ENCODE measurements at places on chromosomes 11 and 22.

GRCh38 chr11:57069942-57070341, 81.2 kb downstream of the OR5AK2 start:
- no peak for DNase-seq

- DNase-seq, result no peak
Observed at GRCh38 chr11:87545858-87546257, 508.1 kb downstream of the TMEM135 start.

GRCh38 chr22:45580726-45581381, 78.2 kb downstream of the FBLN1 start:
- DNase-seq, result no peak

DNA sequence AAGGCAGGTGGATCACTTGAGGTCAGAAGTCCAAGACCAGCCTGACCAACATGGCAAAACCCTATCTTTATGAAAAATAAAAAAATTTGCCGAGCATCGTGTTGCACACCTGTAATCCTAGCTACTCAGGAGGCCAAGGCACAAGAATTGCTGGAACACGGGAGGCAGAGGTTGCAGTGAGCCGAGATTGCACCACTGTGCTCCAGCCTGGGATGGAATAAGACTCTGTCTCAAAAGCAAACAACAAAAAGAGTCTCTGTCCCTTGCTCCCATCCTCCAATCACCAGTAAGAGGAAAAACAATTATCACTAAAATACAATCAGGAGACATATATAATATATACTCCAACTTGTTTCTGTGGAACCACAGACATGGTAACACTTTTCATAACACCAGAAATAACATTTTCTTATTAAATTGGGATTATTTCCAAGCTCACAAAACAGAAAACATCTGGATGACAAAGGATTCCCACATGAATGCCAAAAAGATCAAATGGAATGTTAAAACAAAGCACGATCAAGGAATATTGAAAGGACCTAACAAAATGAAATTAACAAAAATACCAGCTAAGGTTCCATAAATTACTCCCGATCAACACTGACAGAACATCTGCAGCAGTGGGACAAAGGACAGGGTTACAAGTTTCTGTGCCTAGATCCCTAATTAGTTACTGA, 15.2 kb downstream of the FCHSD2 start:
- no peak for DNase-seq

- DNase-seq, result no peak
Observed at GRCh38 chr22:28230671-28231070, 311.6 kb upstream of the PITPNB start.

DNA sequence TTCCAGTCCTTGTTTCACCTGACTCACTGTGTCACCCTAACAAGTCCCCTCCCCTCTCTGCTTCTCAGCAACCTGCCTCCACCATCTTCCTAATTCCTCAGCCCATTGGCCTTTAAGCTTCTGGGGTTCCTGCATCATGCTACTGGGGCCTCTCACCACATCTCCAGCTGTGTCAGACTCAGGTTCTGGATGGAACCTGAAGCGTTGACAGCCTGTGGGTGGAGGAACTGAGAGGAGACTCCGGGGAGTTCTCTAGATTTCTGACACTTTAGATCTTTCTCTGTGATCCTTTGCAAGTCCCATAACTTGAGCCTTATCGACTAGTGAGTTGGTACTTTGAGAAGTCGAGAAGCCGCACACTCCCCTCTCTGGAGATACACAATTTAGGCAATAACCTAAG, 11.6 kb upstream of the SLC5A1 start:
- DNase-seq, result no peak

GRCh38 chr22:42595434-42595833, 19.2 kb downstream of the POLDIP3 start:
- DNase-seq, result no peak

GRCh38 chr11:110174645-110175310, 81.6 kb downstream of the ZC3H12C start:
- no peak for DNase-seq

GRCh38 chr22:20810645-20811044, 36.7 kb downstream of the SERPIND1 start:
- no peak for DNase-seq

DNA sequence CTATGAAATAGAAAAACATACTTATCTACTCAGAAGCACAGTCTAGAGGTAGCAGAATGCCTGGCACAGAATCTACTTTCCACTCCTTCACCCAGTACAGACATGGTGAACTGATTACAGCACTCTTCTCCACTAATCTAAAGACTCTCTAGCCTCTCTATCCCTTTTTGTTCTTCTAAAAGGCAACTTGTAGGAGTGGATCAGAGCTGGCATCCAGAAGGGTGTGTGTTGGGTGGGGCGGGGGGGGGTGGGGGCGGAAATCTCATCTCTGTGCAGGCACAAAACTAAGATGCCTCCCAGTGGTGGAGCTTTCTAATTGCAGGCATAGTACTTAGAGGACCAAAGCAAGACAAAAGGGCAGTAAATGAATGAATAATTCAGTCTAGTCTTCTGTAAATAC, 11.5 kb upstream of the EMID1 start:
- DNase-seq, result no peak

DNA sequence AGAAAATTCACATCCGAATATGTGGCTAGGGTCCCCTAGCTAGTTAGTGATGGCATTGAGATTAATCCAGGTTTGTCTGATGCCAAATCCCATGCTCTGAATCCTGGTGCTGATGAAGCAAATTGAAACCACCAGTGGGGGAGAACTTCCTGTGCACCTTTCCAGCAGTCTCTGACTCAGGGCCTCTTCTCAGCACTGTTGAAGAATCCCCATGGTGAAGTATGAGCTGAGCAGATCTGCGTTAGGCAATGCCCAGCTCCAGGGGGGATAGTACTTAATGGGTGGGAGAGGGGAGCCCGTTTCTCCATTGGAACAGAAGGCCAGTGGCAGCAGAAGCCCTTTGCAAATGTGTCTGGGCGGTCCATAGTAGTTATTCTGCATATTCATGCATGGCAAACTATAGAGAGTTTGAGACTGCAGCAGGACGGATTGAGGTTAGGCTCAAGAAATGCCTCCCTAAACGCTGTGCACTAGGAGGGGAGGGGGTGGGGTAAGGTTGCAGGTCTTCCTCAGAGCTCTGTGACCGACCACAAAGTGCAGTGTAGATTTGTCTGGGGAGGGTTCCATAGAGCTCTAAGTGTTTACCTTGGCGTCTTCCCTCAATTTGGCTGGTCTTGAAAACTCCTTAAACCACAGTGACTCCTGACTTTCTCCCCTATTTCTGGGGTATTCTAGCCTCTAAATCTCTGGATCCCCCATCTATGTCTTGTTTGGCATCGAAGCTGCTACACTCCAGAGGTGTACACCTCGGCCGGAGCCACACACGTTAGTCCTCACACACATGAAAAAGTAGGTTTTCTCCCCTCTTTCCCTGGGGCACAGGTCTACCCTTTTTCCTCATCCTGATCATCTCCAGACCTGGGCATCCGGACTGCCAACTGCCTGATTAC, 4.8 kb downstream of the POU2F3 start:
- DNase-seq, result no peak

GRCh38 chr11:93606721-93607120, 54.8 kb upstream of the CEP295 start:
- no peak for DNase-seq

DNA sequence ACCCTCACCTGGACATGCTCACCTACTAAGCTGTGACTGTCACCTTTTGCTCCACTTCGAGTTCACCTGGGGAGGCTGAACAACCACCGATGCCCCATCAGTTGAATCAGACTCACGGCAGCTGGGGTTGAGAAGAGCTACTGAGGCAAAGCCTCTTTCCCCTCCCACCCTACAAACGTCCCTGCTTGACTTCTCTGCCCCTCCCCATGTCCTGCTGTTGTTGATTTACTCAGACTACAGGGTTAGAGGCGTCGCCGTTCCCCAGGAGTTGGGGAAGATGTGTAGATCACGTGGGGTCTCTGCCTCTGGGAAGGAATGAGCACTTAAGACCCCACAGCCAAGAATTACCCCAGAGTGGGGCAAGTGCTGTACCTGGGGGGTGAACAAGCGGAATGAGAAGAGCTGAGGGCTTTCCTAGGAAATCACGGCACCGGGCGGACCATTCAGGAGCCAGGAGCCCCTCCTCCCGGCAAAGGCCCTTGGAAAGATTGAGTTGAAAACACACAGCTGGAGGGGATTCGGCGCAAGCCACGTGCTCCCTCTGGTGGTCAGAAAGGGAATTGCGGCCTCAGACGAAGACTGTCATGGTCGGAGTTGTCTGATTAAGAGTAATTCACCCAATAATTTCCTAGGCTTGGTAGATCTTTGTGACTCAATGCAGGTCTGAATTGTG, 7.0 kb downstream of the FXYD2 start:
- peak; percentile 91 for DNase-seq

- DNase-seq, result no peak
Observed at GRCh38 chr11:117908109-117908895, 20.9 kb downstream of the TMPRSS13 start.

- no peak for DNase-seq
Observed at GRCh38 chr11:128301756-128302155, 285.6 kb downstream of the ETS1 start.

- no peak for DNase-seq
Observed at GRCh38 chr11:114738954-114739353, 60.6 kb downstream of the NXPE2 start.

DNA sequence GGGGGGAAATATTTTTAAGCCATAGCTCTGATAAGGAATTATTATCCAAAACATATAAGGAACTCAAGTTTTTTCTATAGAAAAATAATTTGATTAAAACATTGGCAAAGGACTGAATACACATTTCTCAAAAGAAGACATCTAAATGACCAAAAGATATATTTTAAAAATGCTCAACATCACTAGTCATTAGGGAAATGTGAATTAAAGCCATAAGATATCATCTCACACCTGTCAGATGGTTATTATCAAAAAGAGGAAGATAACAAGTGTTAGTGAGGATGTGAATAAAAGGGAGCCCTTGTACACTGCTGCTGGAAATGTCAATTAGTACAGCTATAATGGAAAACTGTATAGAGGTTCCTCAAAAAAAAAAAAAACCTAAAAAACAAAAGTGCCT, 425.0 kb downstream of the DYNC2H1 start:
- DNase-seq, result no peak

DNA sequence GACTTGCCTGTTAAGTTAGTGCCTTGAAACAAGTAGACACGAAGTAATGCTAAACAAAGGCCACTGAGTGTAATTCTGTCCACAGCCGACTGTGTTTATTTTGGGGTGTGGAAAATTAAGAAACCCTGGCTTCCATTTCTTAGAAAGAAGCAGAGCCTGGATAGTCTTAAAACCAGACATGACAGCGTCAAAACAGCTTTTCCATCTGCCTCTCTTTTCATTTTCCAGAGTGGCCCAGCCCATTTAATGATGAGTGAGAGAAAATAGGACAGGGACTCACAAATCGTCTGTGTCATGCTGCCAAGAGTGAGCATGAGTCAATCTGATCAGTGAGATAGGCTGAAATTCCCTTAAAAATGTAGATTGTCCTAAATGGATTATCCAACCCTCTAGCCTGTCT, 485.9 kb downstream of the JRKL start:
- DNase-seq, result no peak

DNA sequence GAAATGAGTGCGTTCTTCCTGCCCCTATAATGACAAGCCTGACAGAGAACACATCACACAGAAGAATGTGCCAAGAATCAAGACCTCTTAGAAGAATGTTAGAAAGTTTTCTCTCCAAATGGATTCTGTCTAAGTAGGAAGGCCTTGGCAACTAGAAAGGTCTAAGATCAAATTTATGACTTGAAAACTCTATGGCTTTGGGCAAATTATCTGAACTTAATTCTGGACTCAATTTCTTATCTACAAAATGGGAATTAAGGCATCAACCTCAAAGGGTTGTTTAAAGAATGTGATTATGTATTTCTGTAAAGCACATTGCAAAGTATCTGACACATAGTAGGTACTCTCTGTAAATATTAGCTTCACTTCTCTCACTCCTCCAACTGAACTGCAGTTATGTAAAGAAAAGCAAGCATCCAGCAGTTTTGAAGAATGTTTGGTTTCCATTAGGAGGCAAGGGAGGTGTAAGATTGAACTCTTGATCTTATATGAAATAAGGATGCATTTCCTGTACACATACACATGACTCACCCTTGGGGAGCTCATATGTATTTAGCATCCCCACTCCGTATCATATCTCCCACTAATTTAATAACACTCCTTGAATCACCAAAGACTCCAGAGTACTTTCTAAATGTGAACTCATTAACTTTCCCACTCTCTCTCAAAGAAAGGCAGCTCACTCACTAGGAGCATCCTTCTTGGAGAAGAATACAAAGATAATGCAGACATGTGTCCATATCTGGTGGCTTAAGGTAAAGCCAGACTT, 77.6 kb downstream of the ETS1 start:
- no peak for DNase-seq

Data from posterior cingulate gyrus (tissue), 11 donors.